ENCODE measurements at places on chromosomes 4 and X. TPM values are rescaled to one million over a fixed set of nuclear protein-coding genes. Genes with fewer than 3 reads are reported as not detected.

- H3K27me3 ChIP-seq, result peaks cover 9% of the 10 kb centered on the region
- no peak overlapping the region for H3K4me3 ChIP-seq
- no peaks in the 10 kb centered on the region for H3K4me1 ChIP-seq
- no peaks in the 10 kb centered on the region for H3K36me3 ChIP-seq
- H3K27ac ChIP-seq, result no peak overlapping the region
These were observed 58.7 kb downstream of the ZFYVE28 start for GRCh38 chr4:2359591-2360395.

- peaks cover 16% of the 10 kb centered on the region for H3K4me1 ChIP-seq
- H3K27me3 ChIP-seq, result peaks cover 45% of the 10 kb centered on the region
- no peaks in the 10 kb centered on the region for H3K36me3 ChIP-seq
These were observed at the start of gene CITED1 for GRCh38 chrX:72305286-72306084. CITED1 (minus strand) TSS chrX:72305914; CDS start chrX:72302869, 3,045 bp downstream.

FAM53A gene
- total RNA-seq, result 3.4 TPM

- no peak for DNase-seq
- H3K4me1 ChIP-seq, result peaks cover 12% of the 10 kb centered on the region
- no peaks in the 10 kb centered on the region for H3K27me3 ChIP-seq
- no peaks in the 10 kb centered on the region for H3K36me3 ChIP-seq
- H3K27ac ChIP-seq, result peak overlapping the region; percentile 93
- H3K4me3 ChIP-seq, result peak overlapping the region; percentile 90
These were observed 1.1 kb downstream of the LIN54 start for GRCh38 chr4:83009529-83009928.

GRCh38 chr4:39526765-39527295 lies 409 bp downstream of the UGDH start:
- H3K4me3 ChIP-seq, result peak overlapping the region; percentile 87
- H3K27ac ChIP-seq, result peak overlapping the region; percentile 97
- peak; percentile 9 for DNase-seq
- peaks cover 25% of the 10 kb centered on the region for H3K4me1 ChIP-seq
- H3K27me3 ChIP-seq, result no peaks in the 10 kb centered on the region

DNA sequence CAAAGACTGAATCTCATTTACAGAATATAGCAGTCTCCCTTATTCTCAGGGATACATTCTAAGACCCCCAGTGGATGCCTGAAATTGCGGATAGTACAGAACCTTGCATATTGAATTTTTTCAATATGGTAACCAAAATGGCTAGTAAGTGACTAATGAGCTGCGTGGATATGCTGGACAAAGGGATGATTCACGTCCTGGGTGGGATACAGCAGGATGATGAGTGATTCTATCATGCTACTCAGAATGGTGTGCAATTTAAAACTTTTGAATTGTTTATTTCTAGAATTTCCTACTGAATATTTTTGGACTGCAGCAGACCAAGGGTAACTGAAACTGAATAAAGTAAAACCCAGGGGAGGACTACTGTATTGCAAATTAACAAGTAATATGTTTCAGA lies 66.7 kb downstream of the STAG2 start:
- no peaks in the 10 kb centered on the region for H3K36me3 ChIP-seq
- DNase-seq, result peak; percentile 34
- no peak overlapping the region for H3K4me3 ChIP-seq
- H3K27me3 ChIP-seq, result no peaks in the 10 kb centered on the region
- no peak overlapping the region for H3K27ac ChIP-seq

NAA11 gene
- not detected for total RNA-seq

GRCh38 chr4:8414377-8414776 lies 26.1 kb downstream of the ACOX3 start:
- no peaks in the 10 kb centered on the region for H3K4me1 ChIP-seq
- H3K4me3 ChIP-seq, result no peak overlapping the region
- peaks cover 13% of the 10 kb centered on the region for H3K36me3 ChIP-seq

GABRA4 gene
- not detected for total RNA-seq

USP51 gene
- total RNA-seq, result 2.2 TPM

- no peaks in the 10 kb centered on the region for H3K36me3 ChIP-seq
- peak; percentile 14 for DNase-seq
- H3K27ac ChIP-seq, result no peak overlapping the region
- no peaks in the 10 kb centered on the region for H3K4me1 ChIP-seq
These were observed 133.6 kb upstream of the S100G start for GRCh38 chrX:16516232-16516876.

- H3K36me3 ChIP-seq, result no peaks in the 10 kb centered on the region
- no peak overlapping the region for H3K27ac ChIP-seq
- H3K4me1 ChIP-seq, result no peaks in the 10 kb centered on the region
- no peak overlapping the region for H3K4me3 ChIP-seq
- DNase-seq, result peak; percentile 34
- H3K27me3 ChIP-seq, result no peaks in the 10 kb centered on the region
These were observed 1912.7 kb upstream of the TENM3 start for GRCh38 chr4:180330521-180330920.
